GM03348 (cell line): ENCODE measurements at places on chromosomes 13 and 19.
A peak's percentile ranks its signal among the peaks of the same experiment; 100 is the strongest.

GRCh38 chr13:48265217-48265815 is 32.3 kb downstream of the ITM2B start:
- DNase-seq: no peak

- no peak for DNase-seq
These were observed 48.0 kb downstream of the LNX2 start for GRCh38 chr13:27572234-27572901.

- DNase-seq: no peak
These were observed 64.9 kb upstream of the FGF14 start for GRCh38 chr13:102466610-102467190.

DNA sequence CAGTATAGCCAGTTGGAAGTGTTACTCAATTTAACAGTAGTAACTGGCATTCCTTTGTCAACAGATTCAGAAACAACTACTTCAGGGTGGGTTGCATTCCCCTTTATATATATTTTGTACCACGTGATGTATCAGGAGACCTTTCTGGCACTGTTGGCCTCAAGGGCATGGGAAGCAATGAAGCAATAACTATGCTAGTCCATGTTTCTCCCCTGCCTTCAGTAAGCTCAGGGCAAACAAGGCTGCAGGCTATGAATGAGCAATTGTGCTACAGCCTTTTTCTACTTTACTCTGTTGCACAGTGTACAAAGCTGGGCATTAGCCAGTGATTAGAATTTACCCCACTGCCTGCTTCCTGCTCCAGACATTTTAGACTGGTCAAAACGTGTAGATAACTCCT is 348.8 kb downstream of the GPC5 start:
- DNase-seq: no peak

DNA sequence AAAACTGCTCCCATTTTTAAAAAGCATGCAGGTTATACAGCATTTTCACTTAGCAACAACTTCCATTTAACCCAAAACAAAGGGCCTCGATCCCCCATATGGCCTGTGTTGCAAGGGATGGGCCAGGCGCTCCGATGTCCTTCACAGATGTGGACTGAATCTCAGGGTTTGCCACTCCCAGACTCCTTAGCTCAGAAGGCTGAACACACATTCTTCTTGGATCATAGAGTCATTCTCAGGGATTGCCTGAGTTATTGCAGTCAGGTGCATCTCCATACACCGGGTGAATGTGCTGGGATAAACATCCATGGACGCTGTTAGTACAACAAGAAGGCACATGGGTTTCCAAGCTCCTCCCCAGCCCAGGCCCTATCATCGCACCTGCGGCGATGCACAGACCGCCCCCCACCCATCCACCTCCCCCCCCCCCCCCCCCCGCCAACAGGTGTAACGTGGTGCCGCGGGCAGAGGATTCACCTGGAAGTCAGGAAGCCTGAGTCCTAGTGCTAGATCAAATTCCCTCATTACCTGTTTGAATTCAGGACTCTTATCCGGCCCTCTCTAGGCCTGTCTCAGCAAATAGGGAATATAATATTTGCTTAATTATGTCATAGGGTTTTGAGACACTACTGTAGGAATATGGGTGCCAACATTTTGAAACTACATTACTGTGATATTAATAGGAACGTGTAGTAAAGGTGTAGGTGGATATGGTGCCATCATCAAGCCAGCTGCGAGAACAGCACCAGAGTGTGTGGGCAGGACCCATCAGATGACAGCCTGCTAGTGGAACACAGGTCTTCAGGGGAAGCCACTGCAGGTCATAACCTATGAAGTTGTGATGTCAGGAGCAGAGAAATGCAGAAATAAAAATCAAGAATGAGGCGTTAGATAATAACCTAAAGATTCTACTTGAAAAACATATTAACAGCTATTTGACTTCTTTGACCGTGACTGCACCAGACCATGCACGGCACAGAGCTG is 110.9 kb downstream of the SACS start:
- DNase-seq: no peak

DNA sequence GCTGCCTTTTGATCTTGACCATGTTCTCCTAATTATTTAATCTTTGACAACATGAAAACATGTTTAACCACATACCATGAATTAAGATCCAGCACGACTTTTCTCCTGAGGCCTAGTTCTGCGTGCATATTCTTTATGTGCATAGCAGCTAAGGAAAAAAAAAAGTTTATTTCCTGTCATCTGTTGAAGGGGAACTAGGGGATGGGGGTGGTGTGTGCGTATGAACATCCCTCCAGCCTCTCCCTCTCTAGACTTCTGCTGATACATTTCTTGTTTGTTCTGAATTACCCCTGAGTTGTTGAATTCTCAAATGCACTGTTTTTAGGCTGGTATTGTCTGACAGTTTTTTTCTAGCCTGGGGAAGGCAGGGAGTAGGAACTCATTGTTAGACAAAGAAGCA is 543.3 kb downstream of the FGF9 start:
- DNase-seq: no peak

DNA sequence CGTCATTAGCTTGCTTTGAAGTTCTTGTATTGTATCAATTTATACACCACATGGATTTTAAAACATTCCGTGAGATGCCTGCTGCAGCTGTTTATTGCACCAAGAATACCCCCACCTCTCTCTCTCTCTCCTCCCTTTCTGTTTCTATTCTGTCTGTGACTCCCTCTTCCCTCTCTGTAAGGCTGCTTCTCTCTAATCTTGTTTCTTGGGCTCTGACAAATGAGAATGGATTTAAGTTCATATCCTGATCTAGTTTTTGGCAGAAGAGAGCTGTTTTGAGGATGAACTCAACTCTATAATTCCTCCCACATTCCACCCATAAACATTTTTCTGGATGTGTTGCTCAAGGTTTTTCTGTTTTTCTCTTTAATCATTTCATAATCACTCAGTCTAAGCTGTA is 144.3 kb upstream of the FRY start:
- peak; percentile 73 for DNase-seq

DNA sequence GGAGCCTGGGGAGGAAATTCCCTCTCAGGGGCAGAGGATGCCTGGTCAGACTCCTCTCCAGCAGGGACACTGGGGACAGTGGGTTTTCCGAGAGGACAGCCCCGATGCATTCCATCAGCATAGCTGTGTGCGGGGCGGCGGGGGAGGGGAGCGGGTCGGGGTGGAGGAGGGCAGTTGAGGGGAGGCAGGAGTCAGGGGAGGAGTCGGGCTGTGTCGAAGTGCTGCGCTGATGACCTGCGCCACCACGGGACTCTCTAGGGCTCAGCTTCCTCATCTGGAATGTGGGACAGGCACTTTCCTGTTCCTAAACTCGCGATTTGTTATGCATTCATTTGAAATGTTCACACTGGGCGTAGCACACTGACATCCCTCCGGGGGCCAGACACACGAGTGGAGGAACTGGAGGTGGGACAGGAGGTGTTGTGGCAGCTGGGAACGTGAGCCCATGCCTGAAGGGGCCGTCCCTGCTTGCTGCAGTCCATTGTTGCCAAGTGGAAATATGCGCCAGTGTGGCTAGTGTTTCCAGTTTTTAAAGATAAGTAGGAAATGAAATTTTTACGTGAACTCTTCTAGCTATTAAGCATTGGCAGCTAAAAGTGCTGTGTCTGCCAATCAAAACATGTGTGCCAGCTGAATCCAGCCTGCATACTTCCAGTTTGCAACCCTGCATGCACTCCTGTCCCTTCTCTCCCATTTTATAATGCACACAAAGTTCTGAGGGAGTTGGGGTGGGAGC is 43.3 kb downstream of the FLT1 start:
- no peak for DNase-seq

DNA sequence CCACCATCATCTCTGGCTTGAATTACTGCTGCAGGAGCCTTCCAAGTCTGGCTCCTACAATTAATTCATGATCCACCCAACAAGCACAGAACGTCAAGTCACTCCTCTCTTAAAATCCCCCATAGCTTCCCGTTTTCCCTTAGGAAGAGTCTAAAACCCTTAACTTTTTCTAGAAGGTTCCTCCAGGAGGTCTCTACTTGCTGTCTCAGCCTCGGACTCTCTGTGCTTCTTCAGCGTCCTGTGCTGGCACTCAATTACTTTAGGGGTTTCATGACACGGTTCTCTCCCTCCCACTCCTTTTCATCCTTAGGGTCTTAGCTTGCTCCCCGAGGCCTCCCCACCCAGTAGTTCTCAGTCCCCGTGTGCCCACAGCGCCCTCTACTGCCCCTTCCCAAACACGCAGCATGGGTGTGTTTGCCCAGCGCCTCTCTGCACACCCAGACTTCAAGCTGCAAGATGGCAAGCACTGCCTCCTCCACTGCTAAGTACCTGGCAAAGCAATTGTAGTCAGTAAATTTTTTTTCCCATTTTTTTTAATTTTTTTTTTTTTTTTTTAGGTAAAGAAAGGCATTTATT is 25.8 kb upstream of the MAP3K10 start:
- peak; percentile 83 for DNase-seq

- no peak for DNase-seq
These were observed 16.9 kb downstream of the MCF2L start for GRCh38 chr13:112985803-112986408.

DNA sequence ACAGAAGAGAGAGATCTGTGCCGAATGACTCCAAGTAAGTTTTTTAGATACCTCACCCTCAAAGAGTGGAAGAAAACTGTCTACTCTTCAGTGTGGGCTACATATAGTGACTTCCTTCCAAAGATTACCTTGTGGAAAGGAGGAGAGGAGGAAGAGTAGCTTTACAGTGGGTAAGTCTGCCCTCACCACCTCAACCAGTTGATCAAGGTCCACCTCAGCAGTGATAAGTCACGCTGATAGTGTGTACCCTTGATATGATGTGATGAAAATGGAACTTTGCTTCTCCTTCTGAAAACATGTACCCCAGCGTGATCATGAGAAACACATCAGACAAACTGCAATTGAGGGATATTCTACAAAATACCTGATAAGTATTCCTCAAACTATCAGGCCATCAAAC is 20.6 kb downstream of the KLF5 start:
- no peak for DNase-seq

DNA sequence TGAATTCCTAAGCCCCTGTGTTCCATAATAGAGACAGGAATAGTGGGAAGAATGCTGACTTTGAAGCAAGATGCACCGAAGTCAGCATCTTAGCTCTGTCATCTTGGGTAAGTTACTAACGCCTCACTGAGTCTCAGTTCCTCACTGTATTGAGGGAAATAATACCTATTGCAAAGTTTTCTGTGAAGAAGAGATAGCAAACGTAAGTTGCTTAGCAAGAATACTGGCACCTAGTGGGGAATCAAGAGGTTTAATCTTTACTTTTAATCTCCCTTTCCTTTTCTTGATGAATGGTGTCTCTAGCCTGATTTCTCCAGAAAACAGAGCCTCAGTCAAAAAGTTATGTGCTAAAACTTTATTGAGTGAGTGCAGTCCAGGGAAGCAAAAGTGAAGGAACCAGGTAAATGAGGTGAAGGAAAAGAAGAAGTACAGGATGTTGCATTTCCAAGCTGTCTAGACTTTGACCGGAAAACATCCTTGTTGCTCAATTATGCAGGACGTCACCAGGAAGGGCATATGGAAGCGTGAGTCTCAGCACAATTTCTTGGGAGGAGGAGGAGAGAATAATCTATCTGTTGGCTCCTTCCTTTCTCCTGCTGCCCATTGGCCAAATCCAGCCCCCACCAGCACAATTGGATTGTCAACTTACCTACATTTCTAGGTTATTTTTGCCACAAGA is 210.0 kb downstream of the B3GLCT start:
- DNase-seq: peak; percentile 18

DNA sequence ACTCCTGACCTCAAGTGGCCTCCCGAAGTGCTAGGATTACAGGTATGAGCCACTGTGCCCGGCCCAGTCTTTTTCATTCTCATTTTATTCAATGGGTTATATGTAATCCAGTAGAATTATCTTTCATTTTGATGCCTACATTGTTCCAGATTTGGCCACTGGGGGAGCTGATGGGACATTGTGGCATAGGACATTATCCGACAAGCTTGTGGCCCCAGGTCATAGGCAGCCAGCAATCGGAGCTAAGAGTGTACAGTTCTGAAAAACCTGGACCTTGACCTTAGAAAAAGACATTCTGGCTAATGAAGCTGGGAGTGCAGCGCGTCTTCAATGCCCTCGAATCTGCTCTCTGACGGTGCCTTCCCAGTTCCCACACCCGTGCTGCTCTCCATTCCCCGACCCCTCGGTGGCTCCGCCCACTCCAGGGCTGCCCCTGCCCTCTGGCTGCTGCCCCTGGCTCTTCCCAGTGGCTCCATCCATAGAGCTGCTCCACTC is 108.7 kb downstream of the TEX29 start:
- DNase-seq: peak; percentile 65

DNA sequence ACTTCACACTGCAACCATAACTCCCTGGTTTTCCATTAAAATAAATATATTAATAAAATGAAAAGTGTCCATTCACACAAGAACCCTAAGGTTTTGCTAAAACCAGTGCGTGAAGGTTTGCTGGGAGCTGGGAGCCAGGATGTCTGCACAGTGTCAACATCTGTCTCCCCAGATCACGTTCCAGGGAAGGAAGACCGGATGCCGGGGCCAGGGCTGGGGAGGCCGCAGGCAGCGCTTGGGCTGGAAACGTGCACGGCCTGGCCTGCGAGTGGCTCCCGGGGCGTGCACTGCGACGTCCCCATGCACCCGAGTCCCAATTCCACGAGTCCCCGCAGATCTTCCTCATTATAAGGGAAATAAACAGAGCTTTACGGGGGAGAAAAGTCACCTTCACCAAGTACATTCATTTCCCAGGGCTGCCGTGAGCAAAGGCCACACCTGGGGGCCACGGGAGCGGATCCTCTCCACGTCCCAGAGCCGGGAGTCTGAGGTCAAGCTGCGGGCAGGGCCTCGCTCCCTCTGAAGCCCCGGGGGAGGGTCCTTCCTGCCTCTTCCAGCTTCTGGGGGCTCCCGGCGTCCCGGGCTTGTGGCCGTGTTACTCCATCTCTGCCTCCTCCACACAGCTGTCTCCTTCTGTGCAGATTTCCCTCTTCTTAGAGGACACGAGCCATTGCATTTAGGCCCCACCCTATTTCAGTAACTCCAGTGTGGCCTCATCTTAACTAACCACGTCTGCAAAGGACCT is 12.8 kb downstream of the SHC2 start:
- DNase-seq: peak; percentile 45

DNA sequence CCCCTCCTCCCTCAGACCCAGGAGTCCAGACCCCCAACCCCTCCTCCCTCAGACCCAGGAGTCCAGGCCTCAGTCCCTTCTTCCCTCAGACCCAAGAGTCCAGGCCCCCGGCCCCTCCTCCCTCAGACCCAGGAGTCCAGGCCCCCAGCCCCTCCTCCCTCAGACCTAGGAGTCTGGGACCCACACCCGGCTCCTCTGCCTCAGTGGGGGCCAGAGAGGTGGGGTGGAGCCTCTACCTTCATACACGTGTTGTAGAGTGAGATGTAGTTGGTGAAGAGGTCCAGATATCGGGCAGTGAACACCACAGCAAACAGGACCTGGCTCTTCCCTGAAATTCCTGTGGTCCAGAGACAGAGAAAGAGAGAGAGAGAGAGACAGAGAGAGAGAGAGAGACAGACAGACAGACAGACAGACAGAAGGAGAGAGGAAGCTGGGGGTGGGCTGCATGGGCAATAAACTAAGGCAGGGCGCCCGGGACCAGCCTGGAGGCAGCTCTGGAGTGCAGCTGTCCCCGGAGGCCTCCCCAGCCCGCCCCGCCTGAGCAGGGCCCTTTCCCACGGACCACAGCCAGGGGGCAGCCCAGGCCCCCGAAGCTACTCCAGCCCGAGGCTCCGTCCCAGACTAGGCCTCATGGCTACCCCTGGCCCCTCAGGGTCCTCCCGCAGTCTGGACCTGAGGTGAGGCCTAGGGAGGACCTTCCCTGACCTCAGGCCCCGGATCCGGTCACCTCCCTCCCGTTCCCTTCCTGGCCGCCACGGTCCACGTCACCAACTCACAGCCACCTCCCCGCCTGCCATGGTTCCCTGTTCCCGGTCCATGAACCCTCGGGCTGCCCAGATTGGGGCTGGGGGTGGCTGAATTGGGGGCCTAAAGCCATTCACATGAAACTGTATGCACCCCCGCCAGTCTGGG is 907 bp downstream of the KDELR1 start:
- peak; percentile 82 for DNase-seq

GRCh38 chr13:29709407-29710069 is 114.0 kb upstream of the SLC7A1 start:
- DNase-seq: no peak
